ENCODE measurements at places on chromosomes 2 and 18.

GRCh38 chr2:145599756-145600155, 1079.8 kb upstream of the ZEB2 start:
- no peak for DNase-seq

- DNase-seq = no peak
Measured at GRCh38 chr2:209721497-209721896, 50.1 kb upstream of the UNC80 start.

- DNase-seq = no peak
Measured at GRCh38 chr2:55120634-55121359, 70.5 kb upstream of the RTN4 start.

DNA sequence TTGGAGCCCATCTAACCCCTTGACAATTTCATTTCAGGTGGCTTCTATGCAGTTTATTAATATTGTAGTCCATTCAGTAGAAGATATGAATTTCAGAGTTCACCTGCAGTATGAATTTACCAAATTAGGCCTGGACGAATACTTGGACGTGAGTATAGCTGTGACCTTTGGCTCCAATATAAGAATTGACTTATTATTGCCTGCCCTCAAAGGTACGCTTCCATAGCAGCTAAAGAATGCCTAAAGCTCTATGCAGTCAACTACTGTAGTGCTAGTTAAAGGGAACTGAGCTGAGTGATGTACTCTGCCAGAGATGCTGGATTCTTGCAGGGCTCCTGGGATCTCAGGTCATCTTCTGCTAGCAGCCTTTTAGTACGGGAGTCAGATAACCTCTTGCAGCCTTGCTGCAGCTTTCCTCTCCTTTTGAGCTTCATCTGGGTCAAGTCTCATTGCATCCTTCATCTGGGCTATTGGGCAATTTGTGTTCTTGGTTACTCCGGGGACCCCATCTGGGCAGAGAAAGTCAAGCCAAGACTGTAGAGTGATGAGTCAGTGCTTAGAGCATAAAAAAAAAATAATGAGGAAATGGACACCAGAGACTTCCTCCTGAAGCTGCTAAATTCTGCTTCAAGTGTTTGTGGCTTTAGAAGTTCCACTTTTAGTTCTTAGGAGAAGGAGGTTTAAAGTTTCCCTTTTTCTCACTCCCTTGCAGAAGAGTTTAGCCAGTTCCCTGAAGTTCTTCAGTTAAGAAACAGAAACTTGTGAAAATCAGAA, 105.6 kb downstream of the PRPF40A start:
- peak; percentile 60 for DNase-seq

DNA sequence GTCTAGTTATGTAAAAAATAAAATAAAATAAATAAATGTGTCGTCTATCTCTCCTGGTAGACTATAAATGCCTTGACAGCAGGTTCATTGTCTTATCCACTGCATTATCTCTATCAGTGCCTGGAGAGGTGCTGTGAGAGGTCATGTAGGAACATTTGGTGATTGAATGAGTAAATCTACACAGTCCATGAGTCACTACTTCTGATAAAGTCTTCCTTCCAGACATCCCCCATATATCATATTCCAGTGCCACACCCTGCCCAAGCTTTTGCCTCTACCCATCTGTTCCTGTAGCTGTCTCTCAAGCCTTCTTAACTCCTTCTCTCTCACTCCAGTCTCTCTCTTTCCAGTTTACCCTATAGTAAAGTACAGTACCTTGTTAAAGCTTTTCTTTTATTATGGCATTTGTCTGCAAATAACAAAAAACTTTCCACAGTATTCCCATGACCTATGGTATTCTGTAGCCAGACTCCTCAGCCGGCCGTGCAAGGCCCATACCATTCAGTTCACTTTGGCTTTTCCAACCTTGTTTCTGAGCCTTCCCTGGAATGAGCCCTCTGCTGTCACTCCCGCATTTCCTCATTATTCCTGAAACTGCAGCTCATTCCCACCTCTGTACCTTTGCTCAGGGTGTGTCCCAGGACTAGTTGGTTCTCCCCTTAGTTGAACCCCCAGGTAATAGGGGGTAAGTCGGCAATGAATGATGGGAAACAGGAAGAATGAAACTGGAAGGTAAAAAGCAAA, 37.5 kb downstream of the ANXA4 start:
- DNase-seq = no peak

- no peak for DNase-seq
Measured at GRCh38 chr2:228387776-228388175, 206.3 kb upstream of the SPHKAP start.

GRCh38 chr2:14540015-14540414, 92.5 kb upstream of the LRATD1 start:
- DNase-seq = no peak

DNA sequence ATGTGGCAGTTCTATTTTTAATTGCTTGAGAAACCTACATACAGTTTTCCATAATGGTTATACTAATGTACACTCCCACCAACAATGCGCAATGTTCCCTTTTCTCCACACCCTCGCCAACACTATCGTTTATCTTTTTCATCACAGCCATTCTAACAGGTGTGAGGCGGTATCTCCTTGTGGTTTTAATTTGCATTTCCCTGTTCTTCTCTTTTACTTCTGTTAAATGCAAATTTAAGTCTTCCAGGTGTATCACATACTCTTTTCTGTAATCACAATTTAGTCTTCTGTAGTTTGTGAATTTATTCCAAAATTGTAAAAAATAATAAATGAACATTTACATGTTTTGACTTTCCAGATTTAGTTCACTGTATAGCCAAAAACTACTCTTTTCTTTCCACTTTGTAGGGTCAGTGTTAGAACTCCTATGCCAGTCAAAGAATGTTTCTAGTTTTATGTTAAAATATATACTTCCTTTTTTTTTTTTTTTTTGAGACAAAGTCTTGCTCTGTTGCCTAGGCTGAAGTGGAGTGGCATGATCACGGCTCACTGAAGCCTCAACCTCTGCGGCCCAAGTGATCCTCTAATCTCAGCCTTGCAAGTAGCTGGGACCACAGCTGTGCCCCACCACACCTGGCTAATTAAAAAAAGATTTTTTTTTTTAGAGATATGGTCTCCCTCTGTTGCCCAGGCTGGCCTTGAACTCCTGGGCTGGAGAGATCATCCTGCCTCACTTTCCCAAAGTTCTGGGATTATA, 15.4 kb upstream of the ACYP2 start:
- DNase-seq = no peak

DNA sequence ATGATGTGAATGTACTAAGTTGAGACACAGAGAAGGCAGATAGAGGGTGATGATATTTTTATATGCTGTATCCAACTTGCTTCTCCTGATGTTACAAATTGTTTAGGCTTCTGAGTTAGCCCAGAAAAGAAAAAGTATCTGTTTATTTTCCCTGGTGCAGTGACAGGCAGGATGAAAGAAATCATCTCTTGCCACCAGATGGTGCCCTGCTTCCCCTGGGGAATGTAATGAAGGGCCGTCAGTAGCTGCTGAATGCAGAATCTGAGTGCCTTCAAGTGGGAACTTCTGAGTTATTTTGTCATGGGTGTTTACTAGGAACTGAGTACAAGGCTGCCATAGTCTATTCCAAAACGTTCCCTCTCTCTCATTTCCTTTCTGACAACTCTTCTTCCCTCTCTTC, 525.6 kb downstream of the MBD2 start:
- no peak for DNase-seq

GRCh38 chr18:34880882-34881834, 160.1 kb upstream of the MAPRE2 start:
- DNase-seq = no peak

GRCh38 chr2:110829413-110830146, 97.2 kb downstream of the ACOXL start:
- no peak for DNase-seq

GRCh38 chr2:239920693-239921365, 104.3 kb downstream of the NDUFA10 start:
- no peak for DNase-seq

Measured in brain pericyte (primary cell).